Lower leg skin (tissue), 4 donors: ENCODE measurements at places on chromosomes 5 and 9.

DNA sequence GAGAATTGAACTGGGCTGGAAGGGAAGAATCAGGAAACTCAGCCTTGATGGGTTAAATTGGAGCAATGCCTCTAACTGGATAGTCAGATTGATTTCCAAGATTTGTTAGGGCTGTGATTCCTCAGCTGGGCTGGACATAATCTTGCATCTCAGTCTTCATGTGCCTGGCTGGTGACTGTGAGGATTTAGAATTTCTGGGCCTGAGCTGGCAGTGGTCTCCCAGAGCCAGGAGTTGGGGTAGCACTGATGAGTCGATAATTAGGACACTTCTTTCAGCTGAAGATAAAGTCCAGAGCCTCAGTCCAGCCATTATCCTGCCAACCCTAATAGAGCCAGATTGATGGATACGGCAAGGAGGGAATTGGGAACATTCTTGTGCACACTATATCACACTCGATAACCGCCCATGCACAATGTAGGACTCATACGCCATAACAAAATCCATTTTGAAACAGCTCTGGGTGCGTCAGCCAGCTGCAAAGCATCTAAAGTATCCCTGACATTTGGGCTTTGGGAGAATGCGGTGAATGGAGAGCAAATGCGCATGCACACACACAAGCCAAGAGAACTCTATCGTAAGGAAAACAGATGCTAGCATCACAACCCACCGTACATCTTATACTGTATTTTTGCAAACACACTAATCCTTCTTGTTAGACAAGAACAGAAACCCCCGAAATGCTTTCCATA is 405.1 kb upstream of the KLF4 start:
- no peak for DNase-seq

DNA sequence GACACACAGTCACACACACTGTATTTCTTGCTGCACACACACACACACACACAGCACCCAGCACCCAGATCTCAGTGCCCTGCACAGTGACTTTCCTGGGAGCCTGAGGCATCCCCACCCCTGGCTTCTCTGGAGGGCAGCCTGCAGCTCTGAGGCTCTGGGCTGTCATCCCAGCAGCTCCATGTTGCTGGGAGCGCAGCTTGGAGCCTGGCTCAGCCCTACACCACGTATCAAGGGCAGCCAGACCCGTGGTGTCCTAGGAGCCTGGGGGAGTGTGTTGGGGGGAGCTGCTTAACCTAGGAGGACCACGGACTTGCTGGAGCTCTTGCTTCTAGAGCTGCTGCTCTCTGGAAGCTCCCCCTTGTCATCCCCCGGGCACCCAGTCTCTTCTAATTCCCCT is 5.2 kb downstream of the IER5L start:
- DNase-seq: no peak

DNA sequence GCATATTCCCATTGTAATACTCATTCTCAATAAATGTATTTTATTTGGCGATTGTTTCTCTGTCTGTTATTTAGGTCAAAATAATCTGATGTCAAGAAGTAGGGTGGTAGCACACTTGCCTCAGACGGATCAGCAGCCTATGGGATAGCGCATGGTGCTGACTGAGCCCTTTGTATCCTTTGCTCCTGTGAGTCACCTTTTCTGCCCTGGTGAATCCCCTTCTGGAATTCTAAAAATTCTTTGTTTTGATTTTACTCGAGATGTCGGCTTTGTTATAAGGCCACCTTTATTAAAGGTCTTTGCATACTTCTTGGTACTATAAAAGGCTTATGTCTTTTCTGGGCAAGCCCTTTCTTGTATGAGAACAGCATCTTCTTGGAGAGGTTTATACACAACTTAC is 1187.8 kb downstream of the CDH9 start:
- no peak for DNase-seq

- DNase-seq: no peak
These were observed 58.6 kb downstream of the TMC1 start for GRCh38 chr9:72579880-72580550.

GRCh38 chr5:11452852-11453251 is 451.4 kb downstream of the CTNND2 start:
- DNase-seq: no peak

- no peak for DNase-seq
These were observed 175.1 kb downstream of the PCSK1 start for GRCh38 chr5:96257904-96258303.

DNA sequence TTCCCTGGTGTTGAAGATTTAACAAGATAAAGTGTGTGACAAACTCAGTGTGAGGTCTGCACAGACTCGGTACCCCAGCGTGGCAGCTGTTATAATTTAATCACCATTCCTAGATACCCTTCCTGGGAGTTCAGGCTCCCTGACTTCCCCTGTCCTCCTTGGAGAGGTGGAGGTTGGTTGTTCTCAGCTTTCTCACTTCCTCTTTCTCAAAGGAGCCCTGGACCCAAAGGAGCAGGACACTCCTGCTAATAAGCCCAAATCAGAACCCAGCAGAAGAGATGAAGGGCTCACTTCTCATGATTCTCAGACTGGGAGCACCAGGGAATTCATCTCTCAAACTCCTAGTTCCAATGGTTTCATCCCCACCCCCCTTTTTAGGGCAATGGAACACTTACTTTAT is 58.2 kb downstream of the GTF3C4 start:
- DNase-seq: no peak

- no peak for DNase-seq
These were observed 297.9 kb downstream of the TLE1 start for GRCh38 chr9:81391457-81391825.

DNA sequence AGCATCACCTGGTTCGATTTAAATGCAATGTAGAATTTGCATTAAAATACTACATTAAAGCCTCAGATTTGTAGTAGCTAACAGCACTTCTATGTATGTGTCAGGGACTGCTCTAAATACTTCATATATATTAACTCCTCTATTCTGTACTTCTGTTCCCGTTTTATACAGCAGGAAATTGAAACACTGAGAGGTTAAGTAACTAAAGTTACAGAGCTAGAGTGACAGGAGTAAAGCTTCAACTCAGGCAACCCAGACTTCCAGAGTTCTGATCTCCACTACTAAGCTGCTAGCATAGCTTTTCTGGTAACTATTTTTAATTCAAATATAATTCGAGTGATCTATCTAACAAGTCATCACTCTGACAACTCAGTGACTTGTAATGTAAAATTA is 619 bp upstream of the APC start:
- DNase-seq: no peak

GRCh38 chr5:39399135-39400036 is 25.4 kb downstream of the DAB2 start:
- DNase-seq: peak; percentile 66

DNA sequence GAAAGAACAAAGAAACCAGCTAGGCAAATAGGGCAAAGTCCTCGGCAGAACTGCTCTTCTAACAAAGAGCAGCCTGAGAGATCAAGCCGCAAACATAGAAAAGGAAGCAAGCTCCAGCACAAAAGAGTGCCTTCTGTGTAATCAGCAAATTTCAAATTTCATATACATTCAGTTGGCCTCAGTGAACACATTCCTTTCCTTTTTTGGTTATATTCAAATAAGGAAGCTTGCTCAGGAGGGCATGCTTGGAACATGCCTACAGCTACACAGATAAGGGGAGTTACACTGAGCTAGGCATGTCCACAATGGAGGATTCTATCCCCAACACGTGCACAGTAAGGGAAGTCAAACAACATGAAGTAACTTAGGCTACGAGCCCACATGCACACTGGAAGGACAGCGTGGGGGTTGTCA is 23.4 kb downstream of the IL33 start:
- no peak for DNase-seq

DNA sequence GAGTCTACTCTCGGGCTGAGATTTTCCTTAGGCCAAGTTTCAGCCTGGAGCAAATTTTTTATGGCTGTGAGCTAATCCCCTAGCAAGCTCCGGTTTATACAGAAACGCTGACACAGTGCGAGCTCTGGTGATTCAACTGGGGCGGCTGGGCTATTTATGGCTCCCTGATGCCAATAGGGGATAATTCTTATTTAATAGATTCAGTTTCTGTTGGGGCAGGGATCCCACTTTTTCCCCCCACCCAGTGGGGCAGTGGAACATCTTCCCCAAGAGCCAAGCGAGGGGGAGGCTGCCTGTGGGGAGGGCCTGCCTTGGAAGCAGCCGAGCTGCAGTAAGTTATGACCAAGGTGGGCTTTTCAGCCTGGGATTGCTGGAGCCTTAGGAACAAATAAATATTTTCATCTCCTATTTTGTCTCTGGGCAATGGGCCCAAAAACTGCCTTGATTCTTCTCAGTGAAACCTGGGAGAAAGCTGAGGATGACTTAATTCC is 129.1 kb downstream of the MACROH2A1 start:
- no peak for DNase-seq

DNA sequence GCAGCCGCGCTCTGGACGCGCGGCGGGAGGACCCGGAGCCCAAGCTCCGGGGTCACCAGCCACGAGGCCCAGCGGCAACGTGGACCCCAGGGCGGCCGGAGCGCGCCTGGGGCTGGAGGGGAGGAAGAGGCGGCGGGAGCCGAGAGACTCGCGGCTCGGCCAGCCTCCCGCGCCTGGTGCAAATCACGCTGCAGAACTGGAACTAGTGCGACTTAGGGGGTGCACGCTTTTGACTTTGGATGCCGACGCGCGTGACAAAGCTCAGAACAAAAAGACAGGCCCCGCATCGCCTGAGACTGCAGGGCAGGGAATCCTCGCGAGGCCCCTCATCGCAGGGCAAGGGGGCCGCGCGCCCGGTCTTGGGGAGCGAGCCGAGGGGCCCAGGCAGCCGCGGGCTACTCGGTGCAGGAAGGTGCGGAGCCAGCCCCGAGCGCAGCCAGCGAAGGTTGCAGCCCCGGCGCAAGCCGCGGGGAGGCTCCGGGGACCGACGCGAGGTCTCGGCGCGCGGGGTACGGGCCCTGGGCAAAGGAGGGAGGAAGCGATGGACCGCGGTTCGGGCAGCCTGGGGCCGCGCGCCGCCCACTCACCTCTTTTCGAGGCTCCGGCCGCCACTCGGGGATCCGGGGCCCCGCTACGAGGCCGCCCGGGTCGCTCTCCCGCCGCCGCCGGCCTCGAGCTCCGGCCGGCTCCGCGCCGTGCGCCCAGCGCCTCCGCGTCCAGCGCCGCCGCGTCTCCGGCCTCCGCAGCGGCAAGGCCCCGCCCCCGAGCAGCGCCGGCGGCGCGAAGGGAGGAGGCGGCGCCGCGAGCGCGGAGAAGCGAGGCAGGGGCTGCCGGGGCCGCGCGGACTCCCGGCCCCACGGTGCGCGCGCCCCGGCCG is at the start of gene GOLM1:
TSS of gene GOLM1 (minus strand) at position 735 of the 877 bp plus-strand sequence. CDS start 20,238 bp downstream, outside the sequence.
- peak; percentile 84 for DNase-seq

GRCh38 chr9:105979290-105979689 is 284.9 kb downstream of the TMEM38B start:
- DNase-seq: no peak

- no peak for DNase-seq
These were observed 2.6 kb downstream of the IRX1 start for GRCh38 chr5:3598207-3598606.

DNA sequence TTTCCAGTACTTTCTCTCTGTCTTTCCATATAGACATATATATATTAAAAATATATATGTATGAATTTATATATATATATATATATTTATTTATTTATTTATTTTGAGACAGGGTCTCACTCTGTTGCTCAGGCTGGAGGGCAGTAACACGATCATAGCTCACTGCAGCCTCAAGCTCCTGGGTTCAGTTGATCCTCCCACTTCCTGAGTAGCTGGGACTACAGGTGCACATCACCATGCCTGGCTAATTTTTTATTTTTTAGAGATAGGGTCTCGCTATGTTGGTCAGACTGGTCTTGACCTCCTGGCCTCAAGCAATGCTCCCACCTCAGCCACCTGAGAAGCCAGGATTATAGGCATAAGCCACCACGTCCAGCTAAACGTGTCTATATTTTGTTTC is 210.1 kb downstream of the CD180 start:
- no peak for DNase-seq

DNA sequence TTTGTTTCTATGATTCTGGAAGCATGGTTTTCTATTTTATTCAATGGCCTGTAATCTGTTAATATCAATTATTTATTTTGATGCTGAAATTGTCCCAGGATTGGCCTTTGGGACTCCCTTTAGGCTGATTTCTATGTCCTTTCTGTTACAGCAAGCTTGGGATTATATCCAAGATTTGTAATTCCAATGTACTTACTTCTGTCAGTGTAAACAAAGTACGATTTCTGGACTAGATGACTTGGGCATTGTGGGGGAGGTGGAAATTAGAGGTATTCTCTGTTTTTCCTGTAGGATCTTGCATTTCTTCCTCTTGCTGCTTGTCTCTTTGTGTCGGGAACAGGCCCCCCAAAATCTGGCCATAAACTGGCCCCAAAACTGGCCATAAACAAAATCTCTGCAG is 3.7 kb downstream of the PCDHGA12 start:
- no peak for DNase-seq

DNA sequence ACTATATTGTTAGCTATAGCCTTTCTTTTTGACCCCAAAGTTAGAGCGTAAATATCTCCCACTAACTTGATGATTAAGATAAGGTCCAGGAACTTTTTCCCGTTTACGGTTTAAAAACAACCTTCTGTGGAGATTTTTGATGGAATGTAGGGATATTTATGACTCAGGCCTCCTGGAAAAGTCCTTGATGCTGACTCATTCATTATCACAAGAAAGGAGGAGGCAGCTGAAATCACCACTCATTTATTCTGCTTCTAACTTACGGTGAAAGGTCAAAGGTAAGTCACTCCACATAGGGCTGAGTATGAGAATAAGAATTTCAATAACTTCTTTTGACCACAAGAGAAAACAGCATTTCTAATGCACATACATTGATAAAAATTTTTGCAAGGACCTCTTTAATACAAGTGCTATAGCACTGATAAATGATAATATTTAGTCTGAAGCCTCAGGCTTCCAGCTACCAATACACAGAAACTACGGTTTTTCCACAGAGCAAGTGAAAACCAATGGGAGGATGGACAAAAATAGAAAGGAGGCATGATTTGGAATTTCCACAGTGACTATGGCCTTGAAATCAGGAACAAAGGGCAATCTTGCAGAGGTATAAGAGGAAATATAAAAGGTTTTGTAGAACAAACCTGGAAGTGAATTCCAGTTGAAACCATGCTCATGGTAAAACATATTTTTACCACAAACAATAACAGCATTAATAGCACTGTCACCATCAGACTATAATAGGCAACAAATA is 146.5 kb downstream of the PPP2R2B start:
- no peak for DNase-seq

GRCh38 chr9:93091056-93091452 is 5.0 kb upstream of the CARD19 start:
- DNase-seq: peak; percentile 9
